ENCODE measurements at places on chromosomes 3 and 15.

DNA sequence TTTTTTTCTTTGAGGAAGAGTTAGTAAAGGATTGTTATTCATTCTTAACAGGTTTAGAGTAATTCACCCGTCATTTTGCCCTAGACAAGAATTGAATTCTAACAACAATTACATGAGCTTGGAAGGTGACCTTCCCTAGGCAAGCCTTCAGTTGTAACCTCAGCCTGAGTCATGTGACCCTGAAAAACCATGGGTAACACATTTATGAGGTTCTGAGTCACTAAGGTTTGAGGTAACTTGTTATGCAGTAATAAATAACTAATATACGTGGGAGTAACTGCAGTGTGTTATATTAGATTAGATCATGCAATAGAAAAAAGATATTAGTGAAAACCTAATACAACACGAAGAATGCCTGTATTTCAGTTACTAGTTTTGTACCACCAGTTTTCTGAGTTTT is 237.6 kb upstream of the NDN start:
- DNase-seq, result no peak

- DNase-seq, result no peak
Observed at GRCh38 chr3:133447750-133448477, 48.1 kb downstream of the BFSP2 start.

DNA sequence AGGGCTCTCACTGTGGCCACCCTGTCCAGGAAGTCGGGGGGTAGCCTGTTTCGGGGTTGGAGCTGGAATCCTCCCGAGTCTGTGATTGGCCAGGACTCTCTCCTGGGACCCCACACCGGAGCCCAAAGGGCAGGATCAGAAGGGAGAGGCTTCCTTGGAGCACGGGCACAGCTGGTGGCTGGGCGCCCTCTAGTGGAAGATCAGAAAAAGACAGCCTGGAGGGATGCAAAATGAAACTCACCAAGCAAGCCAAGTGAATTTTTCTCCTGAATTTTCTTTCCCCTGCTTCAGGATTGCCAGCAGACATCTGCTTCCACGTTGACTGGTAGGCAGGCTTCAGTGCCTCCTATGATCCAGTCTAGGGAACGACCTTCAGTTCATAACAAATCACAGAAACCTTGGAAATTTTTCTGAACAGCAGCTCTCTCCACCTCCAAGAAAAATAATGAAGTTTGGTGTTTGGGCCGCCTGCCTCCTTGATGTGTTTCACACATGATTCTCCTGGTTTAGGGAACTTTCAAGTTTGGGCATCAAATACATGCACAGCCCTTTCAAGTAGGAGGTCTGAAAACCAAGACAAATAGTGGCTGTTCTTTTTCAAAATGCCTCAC is 224.6 kb downstream of the VPS13C start:
- peak; percentile 76 for DNase-seq

- DNase-seq, result peak; percentile 90
Observed at GRCh38 chr3:134212967-134213665, 37.5 kb downstream of the RYK start.

GRCh38 chr3:170867143-170867937 is 2.7 kb downstream of the RPL22L1 start:
- DNase-seq, result no peak

GRCh38 chr15:78040653-78041244 is 36.8 kb downstream of the TBC1D2B start:
- no peak for DNase-seq

- no peak for DNase-seq
Observed at GRCh38 chr3:102741105-102741504, 306.3 kb downstream of the ZPLD1 start.

DNA sequence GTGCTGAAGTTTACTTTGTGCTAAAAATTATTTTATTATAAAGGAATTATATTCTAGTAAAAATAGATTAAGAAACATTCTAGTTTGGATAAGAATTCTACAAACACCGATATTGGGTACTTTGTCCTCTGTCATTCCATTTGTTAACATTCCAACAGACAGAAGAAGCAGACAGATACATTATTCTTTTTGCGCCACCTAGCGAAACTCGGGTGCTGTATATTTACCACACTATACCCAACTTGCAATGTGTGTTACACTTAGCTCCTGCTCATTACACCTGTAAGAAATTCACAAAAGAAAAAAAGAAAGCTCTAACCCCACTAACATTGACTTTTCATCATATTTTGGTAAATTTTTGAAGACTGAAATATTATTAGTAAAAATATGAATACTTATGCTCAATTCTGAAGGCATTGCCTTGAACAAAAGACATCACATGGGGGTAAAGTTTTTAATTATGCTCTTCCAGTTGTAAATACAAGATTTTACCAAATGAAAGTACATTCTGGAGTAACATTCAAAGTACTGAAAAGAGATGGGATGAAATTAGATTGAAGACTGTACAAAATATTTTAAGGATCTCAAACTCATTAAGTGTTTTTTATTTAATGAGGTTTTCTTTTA is 136.5 kb upstream of the MLF1 start:
- DNase-seq, result peak; percentile 79

DNA sequence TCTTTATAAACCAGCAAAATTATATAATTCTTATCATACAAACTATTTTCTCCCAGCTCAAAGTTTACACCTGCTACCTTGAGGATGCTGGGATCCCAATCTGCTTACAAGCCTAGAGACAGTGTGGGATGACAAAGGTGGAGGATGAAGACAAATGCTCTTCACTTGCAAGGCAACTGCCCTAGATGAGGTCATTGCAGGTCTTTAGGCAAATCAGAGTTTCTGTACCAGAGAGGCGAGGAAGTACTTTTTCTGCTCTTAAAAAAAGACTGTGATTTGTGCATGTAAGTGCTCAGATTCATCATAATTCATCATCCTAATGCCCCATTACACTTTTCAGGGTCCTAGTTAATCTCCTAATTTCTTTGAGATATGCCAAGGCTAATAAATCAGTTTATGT is 376.1 kb downstream of the ZPLD1 start:
- DNase-seq, result no peak

GRCh38 chr15:78624651-78625590 is 4.1 kb upstream of the CHRNA3 start:
- no peak for DNase-seq

GRCh38 chr3:17175187-17175807 is 290.5 kb downstream of the PLCL2 start:
- DNase-seq, result peak; percentile 73

DNA sequence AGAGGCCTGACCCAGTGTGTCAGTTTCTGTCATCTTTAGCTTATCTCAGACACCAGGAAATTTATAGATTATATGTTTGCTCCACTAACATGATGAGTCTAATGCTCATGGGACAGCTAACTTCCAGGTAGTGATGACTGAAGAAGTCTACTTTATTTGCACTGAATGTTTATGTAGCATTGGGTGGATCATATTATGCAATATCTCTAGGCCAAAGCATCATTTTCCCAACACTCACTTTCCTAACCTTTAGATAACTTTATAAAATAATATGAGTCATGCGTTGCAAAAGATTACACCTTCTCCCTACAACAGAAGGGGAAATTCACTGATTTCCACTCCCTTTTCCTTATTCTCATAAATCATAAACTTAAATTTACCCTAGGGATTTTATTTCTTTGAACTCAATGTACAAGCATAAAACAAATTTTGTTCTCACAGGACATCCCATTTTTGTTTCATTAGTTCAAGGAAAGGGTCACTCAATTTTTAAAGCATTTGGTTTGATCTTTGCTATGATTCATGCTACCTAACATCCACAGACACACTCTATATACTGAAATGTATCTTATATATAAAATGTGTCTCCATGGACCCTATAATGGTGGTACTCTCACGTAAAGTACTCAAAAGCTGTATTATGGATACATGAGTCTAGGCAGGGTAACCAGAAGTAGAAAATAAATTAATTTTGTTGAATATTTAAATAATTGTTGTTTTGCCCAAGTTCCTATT is 225.2 kb downstream of the WDR72 start:
- DNase-seq, result no peak

- DNase-seq, result peak; percentile 14
Observed at GRCh38 chr3:196563721-196564225, 4.6 kb downstream of the WDR53 start.

- DNase-seq, result peak; percentile 75
Observed at GRCh38 chr15:59360896-59361295, 11.8 kb downstream of the MYO1E start.

DNA sequence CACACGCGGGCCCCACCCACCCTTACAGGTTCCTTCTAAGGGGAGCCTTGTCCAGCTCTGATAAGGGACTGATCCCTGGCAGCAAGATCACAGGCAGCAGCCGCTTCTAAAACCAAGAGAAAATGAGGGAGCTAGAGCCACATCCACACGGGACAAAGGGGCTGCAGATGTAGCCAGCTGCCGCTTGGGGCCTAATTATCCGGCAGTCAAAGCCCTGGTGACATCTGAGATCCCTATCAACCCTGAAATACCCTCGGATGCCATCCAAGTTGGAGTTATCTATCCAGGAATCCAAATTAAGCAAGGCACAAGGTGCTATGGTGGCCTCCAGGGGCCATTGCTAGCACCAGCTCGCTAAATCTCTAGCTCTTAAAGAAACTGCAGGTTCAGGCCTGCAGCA is 248.3 kb downstream of the VPS13C start:
- DNase-seq, result no peak

- no peak for DNase-seq
Observed at GRCh38 chr15:100250176-100250800, 91.5 kb downstream of the ADAMTS17 start.

DNA sequence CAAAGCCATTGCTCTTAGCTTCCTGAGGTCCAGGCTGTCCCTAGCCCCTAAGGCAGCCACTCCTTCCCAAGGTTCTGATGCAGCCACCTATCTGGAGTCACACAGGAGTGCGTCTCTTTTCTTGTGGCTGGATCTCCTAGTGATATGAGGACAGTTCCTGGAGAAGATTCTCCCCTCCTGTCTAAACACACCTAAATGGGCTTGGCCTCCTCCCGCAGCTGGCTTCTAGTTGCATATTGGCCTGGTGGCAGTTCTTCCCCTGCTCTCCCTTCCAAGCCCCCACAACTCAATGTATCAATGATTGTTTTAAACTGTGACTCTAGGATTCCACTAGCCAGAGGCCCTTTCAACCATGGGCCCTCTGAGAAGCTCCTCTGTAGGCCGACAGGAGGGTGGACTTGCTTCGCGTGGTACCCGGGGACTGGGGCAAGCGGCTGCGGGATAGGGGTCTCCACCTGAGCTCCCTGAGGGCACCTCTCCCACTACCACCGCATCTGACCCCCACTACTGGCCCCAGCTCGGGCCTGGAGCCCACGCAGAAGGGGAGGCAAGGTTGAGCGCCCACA is 1.4 kb downstream of the ITGA11 start:
- DNase-seq, result no peak

DNA sequence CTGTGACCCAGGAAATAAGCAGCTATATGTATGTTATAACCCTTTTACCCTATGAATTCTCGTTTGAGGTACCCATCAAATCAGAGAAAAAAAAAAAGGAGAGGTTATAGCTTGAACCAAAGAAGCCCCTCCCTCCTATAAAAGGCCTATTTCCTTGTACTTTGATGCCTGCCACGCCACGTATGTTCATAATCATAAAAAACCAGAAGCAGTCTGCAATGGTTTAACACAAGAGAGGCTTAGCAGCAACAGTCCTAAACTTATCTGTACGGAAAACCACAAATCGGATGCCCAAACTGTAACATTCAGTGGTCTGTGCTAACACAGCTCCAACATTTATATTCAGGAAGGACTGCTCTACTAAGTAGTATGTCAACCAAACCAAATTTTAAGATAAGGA is 21.2 kb downstream of the CCR8 start:
- DNase-seq, result no peak

DNA sequence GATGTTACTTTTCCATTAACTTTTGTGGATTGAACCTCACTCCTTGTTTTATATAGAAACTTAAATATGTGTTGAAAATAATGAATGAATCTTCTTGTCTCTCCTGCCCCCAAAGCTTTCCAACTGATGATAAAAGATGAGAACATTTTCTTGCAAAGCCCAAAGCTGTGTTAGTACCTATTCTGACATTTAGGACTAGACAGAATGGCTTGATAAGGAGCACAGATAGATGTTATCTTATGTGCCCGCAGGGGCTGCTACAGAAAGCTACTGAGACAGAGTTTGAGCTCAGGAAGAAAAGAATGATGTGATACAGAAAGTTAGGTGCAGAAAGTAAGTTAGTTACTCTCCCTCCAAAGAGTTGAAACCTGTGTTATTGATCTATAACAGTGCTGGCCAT is 109.4 kb upstream of the ATP11B start:
- DNase-seq, result no peak

DNA sequence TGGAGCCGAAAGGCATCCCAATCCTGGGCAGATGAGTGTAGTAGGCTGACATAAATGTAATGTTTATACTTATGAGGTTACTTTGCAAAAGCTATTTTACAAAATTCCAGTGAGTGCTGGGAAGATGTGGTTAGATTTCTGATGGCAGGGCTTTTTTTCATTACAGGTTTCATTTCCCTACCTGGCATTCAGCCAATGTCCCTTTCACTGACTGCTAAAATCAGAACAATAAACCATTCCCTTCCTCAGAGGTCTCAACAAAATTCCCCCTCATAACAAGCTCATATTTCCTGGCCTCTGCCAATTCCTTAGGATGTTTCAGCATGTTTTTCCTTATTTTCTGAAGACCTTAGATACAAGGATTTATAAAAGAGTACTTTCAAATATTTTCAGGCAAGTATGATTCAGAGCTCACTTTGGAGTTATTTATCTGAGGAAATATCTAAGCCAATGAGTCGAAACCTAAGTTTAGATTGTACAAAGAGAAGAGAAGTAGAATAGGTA is 40.9 kb upstream of the CCDC80 start:
- DNase-seq, result peak; percentile 79

GRCh38 chr3:197204736-197205135 is 93.7 kb downstream of the DLG1 start:
- no peak for DNase-seq

DNA sequence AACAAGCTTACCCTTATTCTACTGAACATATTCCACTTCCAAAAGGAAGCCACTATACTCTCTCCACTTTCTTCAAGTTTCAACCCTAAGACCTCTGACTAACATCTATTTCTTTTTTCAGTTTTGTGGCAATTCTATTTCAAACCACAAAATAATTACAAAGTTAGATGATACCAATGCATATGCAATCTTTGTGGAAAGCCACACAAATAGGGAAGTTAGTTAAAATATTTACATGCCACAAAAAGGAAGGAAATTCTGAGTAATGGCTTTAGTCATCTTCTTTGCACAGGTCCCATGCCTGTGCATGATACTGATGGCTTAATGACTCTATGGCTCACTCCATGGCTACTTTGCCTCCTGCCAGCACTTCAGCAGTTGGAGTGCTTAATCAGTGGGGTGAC is 57.0 kb upstream of the MCTP2 start:
- peak; percentile 35 for DNase-seq

- no peak for DNase-seq
Observed at GRCh38 chr15:62750471-62750870, 292.1 kb upstream of the TPM1 start.

- no peak for DNase-seq
Observed at GRCh38 chr3:188752850-188753249, 418.9 kb upstream of the TPRG1 start.
